Aorta (tissue), 5 donors: ENCODE measurements at places on chromosomes 6 and 20.

DNA sequence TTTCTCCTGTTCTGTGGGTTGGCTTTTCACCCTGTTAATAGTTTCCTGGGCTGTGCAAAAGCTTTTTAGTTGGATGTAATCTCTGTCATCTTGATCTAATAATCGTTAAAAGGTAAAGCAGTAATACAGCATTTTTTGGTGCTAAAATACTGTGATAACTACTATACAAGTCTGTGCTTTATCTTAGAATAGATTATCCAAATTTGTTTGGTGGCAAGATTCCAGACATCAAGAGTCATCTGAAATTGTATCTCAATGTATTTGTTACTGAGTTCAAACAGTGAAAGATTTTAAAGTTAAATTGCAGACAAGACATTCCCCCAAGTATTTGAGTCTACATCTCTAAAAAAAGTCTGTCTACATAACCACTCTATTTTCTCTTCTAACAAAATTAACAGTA, 18.8 kb downstream of the TBPL1 start:
- peaks cover 2% of the 10 kb centered on the region for H3K4me1 ChIP-seq
- no peak for DNase-seq
- no peaks in the 10 kb centered on the region for H3K27me3 ChIP-seq

- DNase-seq = no peak
- H3K27ac ChIP-seq = no peak overlapping the region
- no peaks in the 10 kb centered on the region for H3K4me1 ChIP-seq
- H3K27me3 ChIP-seq = no peaks in the 10 kb centered on the region
Observed at GRCh38 chr6:113662093-113662665, 195.0 kb upstream of the MARCKS start.

DNA sequence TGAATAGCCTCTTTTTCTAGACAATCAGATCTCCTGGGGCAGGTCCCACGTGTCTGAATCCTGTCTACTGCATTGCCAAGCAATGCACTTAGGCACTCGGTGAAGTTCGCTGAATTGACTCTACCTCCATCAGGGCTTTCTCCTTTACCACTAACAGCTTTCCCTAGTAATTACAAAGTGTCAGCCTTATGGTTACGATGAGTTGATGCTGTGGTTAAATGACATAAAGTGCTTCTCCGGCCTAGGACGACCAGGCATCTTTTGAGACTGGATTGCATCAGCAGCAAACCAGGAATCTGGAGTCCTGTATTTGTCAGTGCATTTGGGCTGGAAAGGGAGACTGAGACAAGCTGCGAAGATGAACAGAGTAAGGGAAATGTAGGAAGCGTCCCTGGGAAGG, 21.5 kb downstream of the NOX3 start:
- DNase-seq = no peak
- no peak overlapping the region for H3K27ac ChIP-seq
- H3K4me1 ChIP-seq = no peaks in the 10 kb centered on the region
- no peak overlapping the region for H3K4me3 ChIP-seq

DNA sequence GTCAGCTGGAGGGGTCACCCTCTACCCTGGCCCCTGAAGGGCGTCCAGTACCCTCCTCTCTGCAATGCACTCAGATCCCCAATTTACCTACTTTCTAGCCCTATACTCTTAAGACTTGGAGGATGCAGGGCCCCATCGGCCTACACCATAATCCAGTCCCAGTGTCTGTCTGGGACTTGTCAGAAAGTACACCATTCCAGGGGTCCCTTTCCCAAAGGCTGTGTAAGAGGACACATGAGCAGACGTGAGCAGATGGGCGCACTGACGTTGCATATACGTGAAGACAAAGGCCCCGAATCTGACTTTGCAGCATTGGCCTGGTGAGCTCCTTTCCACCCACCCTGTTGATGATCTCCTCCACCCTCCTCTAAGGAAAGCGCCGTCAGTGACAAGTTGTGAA, 20.9 kb upstream of the SMOC2 start:
- H3K4me1 ChIP-seq = no peaks in the 10 kb centered on the region
- no peak for DNase-seq
- no peak overlapping the region for H3K4me3 ChIP-seq
- H3K27me3 ChIP-seq = no peaks in the 10 kb centered on the region

- H3K27me3 ChIP-seq = no peaks in the 10 kb centered on the region
- H3K4me1 ChIP-seq = no peaks in the 10 kb centered on the region
- peak; percentile 94 for DNase-seq
- H3K27ac ChIP-seq = peak overlapping the region; percentile 88
Observed at GRCh38 chr20:19757487-19758132, 448 bp upstream of the RIN2 start.

DNA sequence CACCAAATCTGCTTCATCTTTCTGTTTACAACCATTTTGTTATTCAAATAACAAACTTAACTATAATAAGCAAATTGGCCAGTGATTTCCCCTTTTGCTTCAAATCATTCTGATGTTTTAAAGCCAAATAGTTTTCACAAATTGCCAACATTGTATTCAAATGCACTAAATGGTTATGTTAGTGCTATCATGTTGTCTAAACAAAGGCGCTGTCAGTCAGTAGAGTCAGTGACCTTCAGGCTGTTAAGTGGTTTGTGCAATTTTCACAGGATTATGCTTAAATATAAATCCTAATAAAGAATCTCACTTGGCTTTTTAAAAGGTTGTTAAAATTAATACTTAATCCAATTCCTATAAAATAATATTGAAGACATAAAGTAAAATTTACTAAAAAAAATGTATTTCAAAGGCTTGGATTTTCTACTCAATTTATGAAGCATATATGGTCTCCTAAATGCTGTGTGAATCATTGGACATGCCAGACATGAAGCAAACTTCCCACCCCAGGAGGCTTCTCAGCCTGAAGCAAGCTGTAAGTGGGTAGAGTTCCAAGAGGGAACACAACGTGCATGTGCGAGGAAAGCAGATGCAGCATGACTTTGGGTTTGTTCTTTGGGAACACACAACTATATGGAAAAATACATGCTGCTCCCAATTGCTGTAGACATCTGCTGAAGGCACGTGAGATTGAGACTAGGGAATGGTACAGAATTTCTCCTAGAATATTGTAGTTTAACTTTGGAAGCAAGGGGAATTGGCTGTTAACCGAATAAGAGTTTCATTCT, 54.9 kb downstream of the RSPO3 start:
- no peak overlapping the region for H3K27ac ChIP-seq
- H3K4me3 ChIP-seq = no peak overlapping the region
- DNase-seq = no peak
- no peaks in the 10 kb centered on the region for H3K36me3 ChIP-seq

DNA sequence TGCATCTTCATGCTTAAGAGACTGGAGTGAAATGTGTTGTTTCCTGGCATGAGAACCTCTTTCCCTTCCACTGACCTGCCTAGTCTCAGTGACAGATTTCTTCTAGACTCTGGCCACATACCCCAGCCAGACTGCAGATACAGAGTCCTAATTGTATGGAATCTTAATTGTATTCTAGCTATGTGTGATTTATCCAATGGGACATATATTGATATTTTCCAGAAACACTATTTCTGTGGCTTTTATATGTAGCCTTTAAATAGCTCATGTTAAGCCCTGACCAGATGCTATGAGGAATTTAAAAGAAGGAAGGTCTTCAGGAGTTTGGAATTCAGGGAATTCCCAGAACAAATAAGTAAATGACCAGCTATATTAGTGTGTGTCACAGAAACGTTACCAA, 99.0 kb downstream of the FIG4 start:
- no peak overlapping the region for H3K4me3 ChIP-seq
- no peaks in the 10 kb centered on the region for H3K4me1 ChIP-seq
- H3K27me3 ChIP-seq = no peaks in the 10 kb centered on the region
- H3K27ac ChIP-seq = no peak overlapping the region

GRCh38 chr6:36242161-36242560, 27.7 kb upstream of the PNPLA1 start:
- H3K27me3 ChIP-seq = no peaks in the 10 kb centered on the region
- H3K4me1 ChIP-seq = no peaks in the 10 kb centered on the region
- no peak for DNase-seq
- H3K27ac ChIP-seq = no peak overlapping the region
- no peaks in the 10 kb centered on the region for H3K36me3 ChIP-seq
- no peak overlapping the region for H3K4me3 ChIP-seq
